ENCODE measurements at places on chromosomes 16 and 17.

DNA sequence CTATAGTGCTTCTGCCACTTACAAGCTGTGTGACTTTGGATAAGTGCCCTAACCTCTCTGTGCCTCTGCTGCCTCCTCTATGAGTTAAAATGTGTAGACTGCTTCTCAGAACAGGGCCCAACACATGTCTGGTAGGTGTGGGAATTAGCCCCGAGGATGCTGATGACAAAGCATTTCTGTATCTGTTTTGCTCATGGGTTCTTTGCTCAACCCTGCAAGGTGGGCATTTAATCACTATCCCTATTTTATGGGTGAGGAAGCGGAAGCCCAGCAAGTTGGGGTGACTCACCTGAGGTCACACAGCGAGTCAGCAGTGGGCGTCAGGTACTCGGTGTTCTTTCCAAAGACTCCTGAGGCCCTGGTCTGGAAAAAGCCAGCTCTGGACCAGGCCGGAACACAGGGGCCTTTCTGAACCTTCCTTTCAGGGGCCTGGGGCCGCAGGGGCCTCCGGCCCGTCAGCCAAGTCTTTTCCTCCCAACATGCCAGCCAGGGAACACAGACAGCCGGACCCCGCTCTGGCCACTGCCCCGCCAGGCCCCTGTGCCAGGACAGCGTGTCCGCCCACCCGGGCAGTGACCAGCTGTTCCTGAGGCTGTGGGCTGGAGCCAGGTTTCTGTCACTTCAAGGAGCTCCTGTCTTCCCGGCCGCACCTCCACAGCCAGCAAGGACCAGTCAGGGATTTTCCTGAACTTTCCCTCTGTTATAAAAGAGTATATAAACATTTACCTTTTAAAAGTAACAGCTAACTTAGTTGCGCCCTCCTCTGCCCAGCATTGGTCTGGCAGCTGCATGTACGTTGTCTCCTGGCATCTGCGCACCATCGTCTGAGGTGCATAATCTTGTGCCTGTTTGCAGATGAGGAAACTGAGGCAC, 62.5 kb downstream of the SREBF1 start:
- no peak for DNase-seq

DNA sequence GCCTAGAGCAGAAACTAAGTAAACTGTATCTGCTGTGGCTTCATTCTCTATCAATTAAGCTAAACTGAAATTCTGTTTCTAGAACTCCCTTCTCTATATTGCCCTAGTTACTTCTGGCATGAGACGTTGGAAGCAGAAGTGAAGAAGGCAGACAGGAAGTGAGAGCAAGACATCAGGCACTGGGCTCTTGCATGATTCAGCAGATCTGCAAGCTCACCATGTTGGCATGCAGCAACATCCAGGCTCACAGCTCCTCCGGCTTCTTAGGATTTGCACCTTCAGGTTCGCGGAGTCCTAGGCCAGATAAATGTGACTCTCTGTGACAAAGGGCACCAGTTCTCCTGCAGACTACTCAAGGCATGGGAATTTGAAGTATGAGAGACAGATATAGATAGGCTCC, 148.3 kb downstream of the CDH8 start:
- no peak for DNase-seq

- no peak for DNase-seq
Measured at GRCh38 chr16:66176731-66177130, 189.8 kb upstream of the CDH5 start.

DNA sequence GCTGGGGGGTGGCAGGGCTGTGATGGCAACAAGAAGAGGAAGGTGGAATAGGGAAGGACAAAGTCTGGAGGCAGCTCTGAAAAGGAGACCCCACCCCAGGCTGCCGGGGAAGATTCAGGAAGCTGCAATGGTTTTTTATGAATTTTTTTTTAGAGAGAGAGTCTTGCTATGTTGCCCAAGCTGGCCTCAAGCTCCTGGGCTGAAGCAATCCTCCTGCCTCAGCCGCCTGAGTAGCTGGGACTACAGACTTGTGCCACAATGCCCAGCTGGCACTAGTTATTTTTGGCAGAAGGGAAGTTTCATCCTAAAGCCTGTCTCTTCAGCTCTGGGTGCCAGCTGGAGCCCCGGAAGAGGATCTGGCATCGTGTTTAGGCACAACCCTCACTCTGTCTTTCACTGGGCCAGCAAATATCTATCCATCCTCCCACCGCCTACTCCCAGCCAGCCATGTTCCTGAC, 1.3 kb upstream of the CES3 start:
- no peak for DNase-seq

- no peak for DNase-seq
Measured at GRCh38 chr17:76336756-76337412, 16.8 kb downstream of the PRPSAP1 start.

DNA sequence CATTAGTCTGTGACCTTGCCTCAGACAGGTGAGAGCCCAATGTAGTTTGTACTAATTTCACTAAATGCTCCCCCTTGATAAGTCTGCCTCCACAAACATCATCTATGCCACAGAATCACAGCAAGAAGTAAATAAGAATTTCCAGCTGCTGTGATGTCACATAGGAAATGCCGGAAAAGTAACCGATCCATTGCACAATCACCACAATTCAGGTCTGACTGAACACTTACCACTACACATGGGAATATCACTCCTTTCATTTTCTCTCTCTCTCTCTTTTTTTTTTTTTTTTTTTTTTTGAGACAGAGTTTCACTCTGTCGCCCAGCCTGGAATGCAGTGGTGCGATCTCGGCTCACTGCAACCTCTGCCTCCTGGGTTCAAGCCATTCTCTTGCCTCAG, 79.0 kb upstream of the CDH11 start:
- DNase-seq: no peak

GRCh38 chr17:53907435-53907834, 84.7 kb downstream of the KIF2B start:
- no peak for DNase-seq

- DNase-seq: no peak
Measured at GRCh38 chr16:46762583-46762982, 14.4 kb upstream of the MYLK3 start.

GRCh38 chr16:88050952-88051660, 99.9 kb downstream of the BANP start:
- no peak for DNase-seq

DNA sequence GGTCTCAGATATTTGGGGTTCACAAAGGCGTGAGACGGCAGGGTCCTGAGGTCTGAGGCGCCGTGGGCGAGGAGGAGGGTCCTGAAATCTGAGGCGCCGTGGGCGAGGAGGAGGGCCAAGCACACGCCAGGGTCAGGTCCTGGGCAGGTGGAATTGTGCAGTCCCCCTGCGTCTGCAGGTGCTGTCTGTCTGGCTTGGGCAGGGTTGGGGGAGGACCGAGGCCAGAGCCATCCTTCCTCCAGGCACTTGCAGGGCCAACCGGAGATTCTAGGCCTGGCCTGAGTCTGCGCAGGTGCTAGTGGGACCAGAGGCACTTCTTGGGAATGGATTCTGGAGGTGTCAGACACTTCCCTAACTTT, 2.4 kb upstream of the APRT start:
- no peak for DNase-seq

DNA sequence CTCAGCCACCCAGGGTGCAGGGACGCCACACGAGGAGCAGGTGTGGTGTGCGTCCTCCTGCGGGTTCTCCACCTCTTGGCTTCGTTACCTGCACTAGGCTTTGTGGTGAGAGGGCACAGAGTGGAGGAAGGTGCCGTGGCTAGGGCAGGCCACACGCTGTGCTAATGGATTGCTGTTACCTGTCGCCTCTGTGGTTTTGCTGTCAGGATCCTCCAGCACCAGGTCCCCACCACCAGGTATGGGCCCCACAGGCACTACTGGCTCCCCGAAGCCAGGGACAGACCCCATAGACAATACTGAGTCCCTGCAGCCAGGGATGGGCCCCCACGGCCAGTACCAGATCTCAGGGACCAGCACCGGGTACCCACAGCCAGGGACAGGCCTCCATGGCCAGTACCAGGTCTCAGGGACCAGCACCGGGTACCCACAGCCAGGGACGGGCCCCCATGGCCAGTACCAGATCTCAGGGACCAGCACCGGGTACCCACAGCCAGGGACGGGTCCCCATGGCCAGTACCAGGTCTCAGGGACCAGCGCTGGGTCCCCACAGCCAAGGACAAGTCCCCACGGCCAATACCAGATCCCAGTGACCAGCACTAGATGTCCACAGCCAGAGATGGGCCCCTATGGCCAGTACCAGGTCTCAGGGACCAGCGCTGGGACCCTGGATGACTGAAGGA, 315.6 kb downstream of the SEC14L1 start:
- DNase-seq: no peak
